ENCODE measurements at places on chromosomes 12 and 14.

DNA sequence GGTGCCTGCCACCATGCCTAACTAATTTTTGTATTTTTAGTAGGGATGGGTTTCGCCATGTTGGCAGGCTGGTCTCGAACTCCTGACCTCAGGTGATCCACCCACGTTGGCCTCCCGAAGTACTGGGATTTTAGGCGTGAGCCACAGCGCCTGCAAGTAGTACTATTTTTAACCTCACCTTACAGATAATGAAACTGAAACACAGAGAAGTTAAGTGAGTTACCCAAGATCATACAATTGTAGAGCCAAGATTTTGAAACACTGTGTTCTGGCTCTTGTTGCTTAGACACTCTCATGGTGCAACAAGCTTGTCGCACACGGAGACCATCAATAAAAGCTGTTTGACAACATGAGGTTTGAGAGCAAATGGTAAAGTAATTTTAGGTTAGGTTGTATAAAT, 159.1 kb upstream of the LMNTD1 start:
- DNase-seq, result no peak

GRCh38 chr12:9132008-9132535, 16.4 kb upstream of the A2M start:
- DNase-seq, result no peak

GRCh38 chr12:66707002-66707697, 28.3 kb upstream of the GRIP1 start:
- no peak for DNase-seq

DNA sequence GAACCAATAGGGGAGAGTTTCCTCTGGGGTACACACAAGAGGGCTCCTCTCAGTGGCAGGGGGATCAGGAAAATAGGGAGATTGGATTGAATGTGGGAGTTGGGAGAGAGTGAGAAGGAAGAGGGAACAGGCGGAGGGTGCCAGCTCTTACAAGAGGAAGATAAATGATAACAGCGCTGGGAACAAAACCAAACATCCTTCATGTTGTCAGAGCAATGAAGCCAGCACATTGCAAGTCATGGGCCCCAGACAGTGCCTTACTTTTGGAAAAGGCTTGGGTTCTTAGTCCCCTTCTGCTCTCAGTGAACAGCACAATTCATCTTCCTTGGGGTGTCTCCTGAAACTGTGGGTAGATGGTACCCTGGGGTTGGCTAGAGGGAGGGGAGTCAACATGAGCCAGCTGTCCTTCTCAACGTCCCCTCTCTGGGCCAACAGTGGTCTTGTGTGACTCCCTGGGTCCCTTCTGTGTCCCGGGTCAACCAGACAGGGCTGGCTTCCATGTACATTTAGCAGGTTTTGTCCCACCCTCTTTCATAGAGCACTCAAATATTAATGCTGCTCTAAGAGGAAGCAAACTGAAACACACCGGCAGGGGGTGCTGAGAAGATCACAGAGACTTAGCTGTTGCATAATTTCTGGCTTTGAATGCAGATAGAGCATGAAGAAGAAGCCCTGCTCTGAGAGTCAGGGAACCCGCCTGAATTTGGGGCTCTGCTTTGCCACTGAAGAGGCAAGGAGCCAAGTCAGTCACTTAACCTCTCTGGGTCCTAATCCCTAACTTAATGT, 138.5 kb downstream of the ESRRB start:
- no peak for DNase-seq

DNA sequence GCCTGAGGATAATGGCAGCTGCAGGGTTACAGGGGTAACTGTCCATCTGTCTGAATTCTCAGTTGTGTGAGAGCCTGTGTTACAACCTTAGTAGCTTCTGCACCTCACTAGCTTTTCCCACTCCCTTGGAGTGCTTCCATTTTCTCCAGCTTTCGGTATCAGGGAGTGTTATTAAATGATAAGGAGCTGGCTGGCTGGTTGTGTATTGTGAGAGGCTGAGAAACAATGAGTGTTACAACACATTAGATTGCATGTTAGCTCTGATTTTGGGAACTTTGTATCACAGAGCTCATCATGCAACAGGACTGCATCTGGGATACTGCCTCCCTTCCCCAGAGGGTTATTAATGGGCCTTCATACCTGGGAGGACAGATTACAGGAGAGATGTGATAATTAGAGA, 723.7 kb downstream of the DIO2 start:
- no peak for DNase-seq

- no peak for DNase-seq
Measured at GRCh38 chr14:90330203-90331196, 1.2 kb downstream of the NRDE2 start.

- no peak for DNase-seq
Measured at GRCh38 chr12:109740694-109741245, 27.1 kb downstream of the FAM222A start.

DNA sequence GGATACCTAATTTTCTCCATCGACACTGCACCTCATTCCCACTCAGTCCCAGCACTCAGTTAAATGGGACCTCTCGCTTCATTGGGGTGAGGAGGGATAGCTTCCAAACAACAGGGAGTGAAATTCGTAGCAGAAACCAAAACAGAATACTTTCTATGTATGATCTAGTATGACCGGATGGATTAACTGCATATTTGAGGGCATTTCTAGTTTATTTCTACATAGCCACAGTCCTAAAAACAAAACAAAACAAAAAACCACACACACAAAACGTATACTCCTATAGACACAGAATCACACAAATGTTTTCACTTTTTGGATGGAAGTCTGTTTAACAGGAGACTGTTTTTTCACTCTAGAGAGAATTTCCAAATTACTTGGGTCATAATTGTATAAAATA, 307.5 kb upstream of the FKBP4 start:
- no peak for DNase-seq

DNA sequence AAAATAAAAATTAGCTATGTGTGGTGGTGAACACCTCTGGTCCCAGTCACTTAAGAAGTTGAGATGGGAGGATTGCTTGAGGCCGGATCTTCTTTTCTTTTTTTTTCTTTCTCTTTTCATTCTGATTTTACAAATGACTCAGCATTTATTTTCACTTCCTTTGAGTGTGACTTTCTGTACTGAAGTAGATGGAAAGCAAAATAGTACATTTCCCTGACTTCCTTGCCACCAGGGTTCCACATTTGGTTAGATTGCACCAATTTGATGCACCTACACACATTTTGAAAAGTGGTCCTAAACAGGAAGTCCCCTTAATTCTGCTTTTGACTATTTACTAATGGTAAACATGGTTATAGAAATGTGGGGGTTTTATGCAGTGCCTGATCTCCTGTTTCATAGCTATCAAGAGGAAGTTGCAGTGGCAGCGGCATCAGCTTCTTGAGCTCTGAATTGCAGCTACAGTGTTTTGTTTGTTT, 13.0 kb upstream of the LEMD3 start:
- no peak for DNase-seq

- no peak for DNase-seq
Measured at GRCh38 chr12:57707250-57707649, 13.3 kb downstream of the OS9 start.

DNA sequence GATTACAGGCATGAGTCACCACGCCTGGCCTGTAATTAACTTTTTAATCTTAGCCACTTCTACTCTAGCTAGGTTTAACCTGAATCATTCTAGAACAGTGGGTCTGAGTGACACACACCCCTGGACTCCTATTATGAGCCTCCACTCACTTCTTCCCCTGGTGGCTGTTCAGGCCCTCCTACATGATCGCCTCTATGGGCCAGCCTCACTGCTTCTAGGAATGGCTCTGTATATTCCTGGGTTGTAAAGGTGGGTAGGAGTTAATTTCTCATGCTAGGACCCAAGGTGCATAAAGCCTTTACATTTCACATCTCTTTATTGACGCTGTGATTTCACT, 8.0 kb upstream of the RNU6-8 start:
- no peak for DNase-seq

- DNase-seq, result no peak
Measured at GRCh38 chr12:61412201-61412600, 848.0 kb upstream of the USP15 start.

GRCh38 chr12:130568041-130568440, 148.1 kb downstream of the RIMBP2 start:
- DNase-seq, result no peak

- DNase-seq, result no peak
Measured at GRCh38 chr14:68232300-68233055, 412.9 kb downstream of the RAD51B start.

DNA sequence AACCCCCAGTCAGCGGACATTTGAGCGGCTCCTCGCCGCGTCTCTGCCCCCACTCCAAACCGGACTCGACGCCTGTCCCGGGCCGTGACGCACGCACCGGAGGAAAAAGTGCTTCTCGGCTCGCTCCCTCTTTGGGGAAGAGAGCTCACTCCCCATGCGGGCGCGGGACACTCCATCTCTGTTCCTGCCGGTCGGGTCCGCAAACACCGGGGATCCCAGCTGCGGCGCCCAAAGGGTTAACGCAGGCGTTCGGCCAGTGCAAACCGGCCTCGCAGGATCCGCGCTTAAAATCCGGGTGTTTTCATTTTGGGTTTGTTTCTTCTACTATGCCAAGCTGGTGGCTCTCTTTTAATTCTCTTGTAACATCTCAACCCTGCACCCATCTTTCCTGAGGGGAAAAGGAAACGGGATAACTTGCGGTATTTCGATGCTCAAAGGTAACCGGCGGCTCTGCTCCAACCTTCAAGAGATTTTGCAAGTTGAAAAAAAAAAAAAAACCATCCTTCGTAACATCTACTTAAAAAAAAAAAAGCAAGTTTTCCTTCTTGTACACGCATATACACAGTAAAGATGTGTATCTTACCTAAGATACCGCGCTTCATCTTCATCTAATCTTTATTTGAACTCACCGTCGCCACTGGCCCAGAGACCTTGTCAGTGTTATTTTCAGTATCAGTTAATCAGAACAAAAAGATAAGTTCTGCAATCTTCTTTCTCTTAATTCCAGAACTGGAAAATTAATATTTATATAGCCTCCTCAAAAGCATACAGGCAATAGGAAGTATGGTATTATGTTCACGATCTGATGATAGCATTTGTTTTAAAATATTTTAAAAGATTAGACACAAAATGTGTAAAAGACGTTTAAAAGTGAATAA, 1.6 kb upstream of the ATP2B1 start:
- DNase-seq, result peak; percentile 2

DNA sequence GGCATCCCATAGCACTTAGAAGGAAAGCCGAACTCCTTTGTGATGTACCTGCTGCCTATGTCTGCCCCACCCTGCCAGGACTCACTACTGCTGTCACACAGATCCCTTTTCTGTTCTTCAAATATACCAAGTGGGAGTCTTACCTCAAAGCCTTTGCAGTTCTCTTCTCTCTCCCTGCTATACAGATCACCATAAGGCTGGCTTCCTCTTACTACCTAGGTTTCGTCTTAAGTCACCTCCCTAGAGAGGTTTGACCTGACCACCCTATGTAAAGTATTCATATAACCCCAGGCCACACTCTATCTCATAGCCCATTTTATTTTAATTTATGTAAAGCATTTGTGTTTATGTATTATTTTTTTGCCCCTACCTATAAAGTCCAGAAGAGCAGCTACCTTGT, 117.6 kb downstream of the CRADD start:
- no peak for DNase-seq

DNA sequence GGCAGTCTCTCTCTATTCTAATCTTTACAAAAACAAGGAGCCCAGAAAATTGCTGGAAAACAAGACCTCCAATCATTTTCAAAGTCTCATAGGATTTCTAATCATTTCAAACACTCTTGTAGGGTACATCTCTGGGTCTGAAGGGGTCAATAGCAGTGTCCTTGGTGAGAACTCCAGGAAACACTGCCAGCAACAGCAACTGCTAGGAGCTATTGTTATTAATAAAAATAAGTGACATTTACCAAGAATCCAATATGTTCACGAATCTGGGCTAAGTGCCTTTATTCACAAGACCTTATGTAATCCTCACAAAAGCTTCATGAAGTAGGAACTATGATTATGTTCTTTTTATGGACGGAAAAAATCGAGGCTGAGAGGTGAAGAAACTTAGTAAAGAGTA, 72.8 kb downstream of the TTC7B start:
- DNase-seq, result no peak

DNA sequence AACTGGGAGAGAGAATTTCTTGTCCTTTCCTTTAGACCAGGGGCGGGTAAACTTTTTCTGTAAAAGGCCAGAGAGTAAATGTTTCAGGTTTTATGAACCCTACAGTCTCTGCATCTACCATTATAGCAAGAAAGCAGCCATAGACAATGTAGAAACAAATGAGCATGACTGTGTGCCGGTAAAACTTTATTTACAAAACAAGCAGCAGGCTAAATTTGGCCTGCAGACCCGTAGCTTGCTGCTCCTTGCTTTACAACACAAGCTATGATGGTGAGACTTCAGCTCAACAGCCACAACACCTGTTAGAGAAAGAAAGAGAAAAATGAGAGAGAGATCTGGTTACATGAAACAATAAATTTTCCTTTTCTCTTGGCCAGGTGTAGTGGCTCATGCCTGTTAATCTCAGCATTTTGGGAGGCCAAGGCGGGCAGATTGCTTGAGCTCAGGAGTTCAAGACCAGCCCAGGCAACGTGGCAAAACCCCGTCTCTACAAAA, 4.2 kb upstream of the CDC42BPB start:
- DNase-seq, result no peak

GRCh38 chr12:111664961-111665865, 20.5 kb downstream of the BRAP start:
- no peak for DNase-seq

DNA sequence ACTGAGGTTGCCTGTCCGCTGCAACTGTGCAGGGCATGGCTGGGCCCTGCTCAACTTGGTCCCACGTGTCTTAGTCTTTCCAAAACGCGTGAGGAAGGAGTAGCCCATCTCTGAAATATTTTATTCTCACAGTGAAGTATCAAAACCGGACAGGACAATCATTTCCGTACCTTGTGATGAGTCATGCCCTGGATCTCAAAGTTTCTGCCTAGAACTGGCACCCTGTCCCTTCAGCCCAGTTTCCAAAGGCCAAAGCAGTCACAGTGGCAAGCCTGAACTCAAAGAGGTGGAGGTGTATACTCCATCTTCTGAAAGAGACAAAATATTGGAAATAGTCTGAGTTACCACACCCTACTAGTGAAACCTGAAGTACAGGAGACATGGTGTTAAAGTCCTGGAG, 28.5 kb upstream of the SRGAP1 start:
- DNase-seq, result no peak

DNA sequence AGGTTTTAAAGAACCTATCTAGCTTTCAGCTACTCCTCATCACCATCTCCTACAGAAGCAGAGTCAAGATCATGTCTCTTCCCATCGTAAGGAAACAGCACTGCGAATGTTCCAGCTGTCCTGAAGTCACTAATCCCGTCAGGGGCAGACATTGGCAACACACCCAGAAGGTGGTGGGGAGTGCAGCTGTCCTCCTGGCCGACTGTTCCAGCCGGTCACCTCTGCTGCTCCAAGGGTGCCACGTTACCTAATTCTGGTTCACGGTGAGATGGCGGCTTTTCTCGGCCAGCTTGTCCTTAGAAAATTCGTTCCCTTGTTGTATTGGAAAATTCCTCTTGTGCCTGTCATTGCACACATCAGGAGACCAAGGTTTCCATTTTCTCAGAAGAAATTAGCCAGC, 196.2 kb downstream of the ZFP36L1 start:
- DNase-seq, result no peak

GRCh38 chr14:85514487-85514886, 15.5 kb upstream of the FLRT2 start:
- DNase-seq, result no peak
